ENCODE measurements at places on chromosomes 6 and 20.

DNA sequence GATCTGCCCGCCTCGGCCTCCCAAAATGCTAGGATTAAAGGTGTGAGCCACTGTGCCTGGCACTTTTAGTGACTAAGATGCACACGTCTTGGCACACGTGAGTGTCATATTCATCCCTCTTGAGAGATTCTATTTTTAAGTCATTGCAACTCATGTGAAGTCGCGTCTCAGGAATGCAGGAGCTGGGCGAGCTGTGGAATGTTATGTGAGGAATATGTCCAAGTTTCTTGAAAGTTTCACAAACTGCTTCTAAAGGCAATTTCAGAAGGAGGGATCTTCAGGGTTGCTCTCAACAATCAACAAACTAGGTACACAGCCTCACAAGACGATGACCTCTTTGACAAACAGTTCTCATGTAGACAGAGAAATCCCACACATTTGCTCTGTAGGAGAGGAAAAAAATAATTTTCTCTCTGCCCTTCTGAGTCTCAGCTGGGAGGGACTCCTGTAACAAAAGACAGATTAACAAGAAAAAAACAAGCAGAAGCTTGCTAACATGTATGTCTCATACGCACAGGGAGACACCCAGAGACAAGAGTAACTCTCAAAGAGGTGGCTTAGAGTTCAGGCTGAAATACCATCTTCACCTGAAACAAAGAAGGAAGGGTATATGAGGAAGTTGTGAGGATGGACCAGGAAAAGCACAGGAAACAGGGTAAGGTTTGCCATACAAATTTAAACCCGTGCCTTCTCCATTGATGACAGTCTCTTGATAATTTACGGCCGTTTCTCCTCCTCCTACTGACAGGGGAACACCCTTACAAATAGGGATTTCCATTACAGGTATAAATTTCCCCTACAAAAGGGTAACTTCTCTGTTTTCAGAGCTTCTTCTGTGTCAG is 45.3 kb upstream of the FAM50B start:
- peak; percentile 96 for DNase-seq

- no peak for DNase-seq
Measured at GRCh38 chr6:146560607-146561006, 17.0 kb downstream of the RAB32 start.

GRCh38 chr6:11096109-11096508 is 2.5 kb downstream of the SMIM13 start:
- peak; percentile 89 for DNase-seq

- DNase-seq: peak; percentile 56
Measured at GRCh38 chr6:167831281-167831828, 4.6 kb downstream of the AFDN start.

GRCh38 chr6:1507251-1507650 is 102.5 kb upstream of the FOXC1 start:
- DNase-seq: no peak

- DNase-seq: no peak
Measured at GRCh38 chr6:144678844-144679243, 393.7 kb downstream of the UTRN start.

DNA sequence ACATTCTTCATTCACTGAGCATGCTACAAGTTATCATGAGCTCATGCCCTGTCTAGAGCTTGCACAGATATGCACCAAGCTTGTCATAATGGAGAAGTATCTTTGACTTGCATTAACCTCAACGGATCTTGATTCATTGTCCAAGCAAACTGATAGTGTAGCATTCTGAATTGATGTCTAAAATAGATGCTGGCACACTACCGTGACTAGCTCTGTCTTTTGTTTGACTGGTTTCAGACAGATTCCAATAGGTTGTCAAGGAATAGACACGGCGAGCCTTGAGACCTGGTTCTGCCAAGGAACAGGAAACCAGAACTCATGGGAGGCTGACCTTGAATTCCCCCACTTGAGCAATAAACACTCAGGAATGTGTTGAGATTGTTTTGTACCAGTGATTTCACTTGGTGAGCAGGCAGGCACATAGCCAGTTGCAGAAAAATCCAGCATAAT is 1153.1 kb upstream of the GJE1 start:
- peak; percentile 81 for DNase-seq
